ELF-1 (cell line): ENCODE measurements at places on chromosomes 6 and 20.
A peak's percentile ranks its signal among the peaks of the same experiment; 100 is the strongest.

DNA sequence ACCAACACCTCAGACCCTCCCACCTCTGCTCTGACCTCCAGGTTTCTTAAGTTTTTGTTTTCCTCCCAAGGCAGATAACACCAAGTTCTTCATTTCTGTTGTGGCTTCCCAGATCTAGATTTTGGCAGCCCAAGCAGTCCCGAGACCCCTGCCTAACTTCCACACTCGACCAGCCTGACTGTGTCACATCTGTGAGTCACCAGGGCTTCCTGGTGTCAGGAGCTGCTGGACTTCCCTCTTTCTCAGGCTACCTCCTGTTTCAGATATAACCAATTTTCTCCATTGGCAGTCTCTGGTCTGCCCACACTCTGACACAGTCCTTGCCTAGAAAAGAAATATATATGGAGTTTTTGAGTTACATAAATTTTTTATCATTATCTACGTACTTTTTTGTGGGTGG is 46.1 kb upstream of the CCN6 start:
- no peak for DNase-seq

DNA sequence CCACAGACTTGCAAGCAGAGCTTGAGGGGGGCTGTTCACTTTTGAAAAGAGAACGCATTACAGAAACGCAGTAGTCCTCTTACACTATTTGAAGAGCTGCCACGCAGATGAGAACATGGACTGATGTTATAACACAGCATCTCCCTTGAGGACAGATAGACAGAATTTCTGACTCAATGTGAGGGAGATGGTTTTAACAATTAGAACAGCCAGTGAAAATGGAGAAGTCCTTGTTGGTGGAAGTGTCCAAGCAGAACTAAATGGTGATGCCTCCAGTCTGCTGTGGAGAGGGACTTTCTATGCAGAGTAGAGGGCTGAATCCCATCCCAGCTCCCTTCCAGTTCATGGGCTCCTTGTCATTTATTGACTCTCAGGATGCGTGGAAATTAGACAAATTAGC is 100.0 kb downstream of the RREB1 start:
- DNase-seq, result no peak

GRCh38 chr6:145045582-145045981 is 689.7 kb downstream of the EPM2A start:
- no peak for DNase-seq

DNA sequence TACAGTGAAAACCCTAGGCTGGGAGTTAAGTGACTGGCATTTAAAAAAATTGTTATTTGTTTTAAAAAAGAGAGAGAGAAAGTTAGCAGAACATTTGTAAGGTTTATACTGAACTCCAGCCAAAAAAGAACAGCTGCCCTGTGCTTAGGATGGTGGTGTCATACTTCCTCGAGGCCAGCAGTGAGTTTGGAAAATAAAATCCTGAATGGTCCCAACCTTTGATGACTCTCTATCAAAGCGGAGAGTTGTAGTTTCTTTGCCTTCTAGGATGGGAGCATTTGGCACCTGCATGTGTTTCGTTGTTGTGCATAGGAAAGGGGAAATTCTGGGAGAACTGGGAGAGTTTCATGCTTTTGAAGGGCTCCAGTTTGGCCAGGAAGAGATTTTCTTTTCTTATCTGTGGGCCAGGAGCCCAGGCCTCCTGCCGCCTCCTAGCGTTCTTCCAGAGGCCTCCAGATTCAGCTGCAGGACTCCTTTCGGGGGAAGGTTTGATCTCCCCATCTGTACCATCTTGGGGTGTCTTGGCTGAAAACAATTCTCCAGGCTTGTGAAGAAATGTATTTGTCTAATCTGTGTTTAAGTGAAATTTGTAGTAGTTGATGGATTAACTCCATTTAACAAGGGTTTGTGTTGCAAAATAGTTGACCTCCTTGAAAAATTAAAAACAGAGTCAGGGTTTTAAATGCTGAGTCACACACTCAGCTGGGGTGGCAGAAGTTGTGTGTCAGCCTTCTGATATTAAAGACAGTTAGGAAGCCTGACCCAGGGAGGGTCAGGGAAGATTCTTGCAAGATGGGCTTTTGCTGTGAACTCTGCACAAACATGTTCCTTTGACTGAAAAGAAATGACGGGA is 63.4 kb downstream of the TXNDC5 start:
- DNase-seq, result no peak

- DNase-seq, result no peak
These were observed 92.6 kb downstream of the CENPW start for GRCh38 chr6:126432564-126432963.

DNA sequence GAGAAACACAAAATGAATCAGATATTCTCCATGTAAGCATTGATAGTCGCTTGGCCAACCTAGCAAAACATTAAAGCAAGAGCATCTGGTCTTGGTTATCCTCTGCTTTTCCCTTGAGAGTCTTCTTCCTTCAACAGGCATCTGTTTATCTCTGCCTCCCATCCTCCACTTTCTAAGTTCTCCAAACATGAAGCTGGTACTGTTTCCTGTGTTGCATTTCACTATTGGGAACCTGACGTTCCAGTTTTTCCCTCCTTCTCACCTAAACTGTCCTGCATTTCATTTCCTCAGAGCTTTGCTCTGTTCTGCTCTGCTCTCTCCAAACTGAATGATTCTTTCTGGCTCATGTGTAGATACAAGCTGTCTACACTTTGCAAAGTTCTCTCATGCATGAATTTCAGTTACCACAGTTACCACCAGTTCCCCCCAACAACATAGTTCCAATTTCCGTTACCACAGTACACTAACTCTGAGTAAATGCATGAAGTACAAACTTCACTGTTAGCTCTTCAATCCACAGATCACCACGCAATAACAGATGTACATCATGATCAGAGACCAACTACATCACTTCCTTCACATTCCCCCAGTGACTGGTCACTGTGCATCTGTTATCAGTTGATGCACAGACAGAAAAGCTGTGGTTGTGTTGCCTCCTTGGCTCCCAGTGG is 86.7 kb upstream of the F13A1 start:
- DNase-seq, result no peak

GRCh38 chr20:41888434-41888833 is 270.3 kb upstream of the CHD6 start:
- DNase-seq, result no peak

GRCh38 chr6:120564779-120565178 is 769.5 kb downstream of the TBC1D32 start:
- no peak for DNase-seq

DNA sequence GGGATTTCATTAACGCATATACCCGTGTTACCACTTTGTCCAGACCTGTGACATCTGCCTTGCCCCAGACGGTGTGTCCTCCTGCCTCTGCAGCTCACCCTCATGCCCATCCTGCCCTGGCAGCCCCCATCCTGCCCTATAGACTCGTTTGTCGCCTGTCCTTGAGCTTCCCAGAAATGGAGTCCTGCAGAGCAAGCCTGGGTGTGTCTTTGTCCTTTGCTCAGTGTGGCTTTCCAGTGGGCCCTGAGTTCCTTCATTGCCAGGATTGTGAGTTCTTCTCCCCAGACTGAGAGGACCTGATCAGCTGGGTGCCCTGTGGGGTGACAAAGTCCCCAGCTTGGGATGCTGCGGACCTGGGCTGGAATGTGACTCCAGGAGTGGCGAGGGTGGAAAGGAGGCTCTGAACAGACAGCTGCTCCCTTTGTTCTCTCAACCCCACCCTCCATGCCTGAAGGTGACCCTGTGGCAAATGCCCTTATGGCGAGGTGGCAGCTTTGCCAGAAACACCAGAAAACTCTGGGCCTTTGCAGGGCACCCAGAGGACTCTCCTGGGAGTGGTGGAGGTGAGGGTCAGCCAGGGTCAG is 2.4 kb upstream of the CST3 start:
- no peak for DNase-seq

- no peak for DNase-seq
These were observed 297.9 kb upstream of the RIMS1 start for GRCh38 chr6:71588490-71588889.

DNA sequence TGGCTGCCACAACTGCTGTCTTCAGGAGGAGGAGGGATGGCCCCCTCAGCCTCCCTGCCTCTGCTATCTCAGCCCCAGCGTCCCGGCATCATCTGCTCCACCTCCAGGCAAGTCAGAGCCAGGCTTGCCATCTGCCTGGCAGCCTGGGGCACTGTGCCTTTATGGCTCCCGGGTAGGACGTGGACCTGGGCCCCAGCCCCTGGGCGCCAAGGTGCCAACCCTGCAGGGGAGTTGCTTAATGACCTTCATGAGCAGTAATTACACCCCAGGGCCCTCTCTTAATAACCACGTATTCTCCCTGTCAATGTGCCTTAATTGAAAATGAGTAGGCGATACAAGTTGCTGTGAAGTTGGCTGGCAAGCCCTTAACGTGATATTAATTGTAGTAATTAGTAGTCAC is 122.1 kb upstream of the MLN start:
- no peak for DNase-seq

DNA sequence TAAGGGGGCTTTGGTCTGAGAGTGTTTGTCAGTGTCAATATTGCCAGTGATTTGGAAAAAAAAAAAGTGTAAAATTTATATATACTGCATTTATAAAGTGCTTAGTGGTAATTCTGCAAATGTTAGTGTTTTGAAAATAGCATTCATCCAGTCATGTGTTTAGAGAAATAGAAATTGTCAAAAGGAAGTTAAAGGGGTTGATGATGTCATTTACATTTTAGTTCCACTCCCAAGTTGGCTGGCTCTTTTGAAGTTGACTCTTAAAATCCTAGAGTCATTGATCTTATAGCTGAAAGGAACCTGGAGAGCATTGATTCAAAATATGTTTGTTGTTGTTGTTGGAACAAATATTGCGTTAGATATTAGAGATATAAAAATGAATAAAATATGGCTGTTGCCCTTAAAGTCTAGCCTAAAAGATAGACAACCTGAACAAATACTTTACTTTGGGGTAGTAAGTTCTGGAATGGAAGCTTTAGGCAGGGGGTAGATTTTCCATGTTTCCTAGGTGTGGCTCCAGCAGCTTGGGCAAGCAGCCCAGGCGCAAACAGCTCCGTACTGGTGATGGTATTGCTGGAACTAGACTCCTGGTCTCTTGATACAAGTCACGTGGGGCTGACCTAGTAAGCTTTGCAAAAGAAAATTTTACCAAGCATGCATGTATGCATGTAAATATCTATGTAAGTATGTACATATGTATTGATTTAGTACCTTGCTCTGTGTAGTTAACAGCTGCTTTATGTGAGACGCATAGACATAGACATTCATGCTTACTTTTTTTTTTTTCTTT is 46.3 kb downstream of the HIVEP1 start:
- no peak for DNase-seq

GRCh38 chr20:35297155-35297554 is 4.9 kb upstream of the FAM83C start:
- no peak for DNase-seq

- no peak for DNase-seq
These were observed 8.9 kb downstream of the SNHG17 start for GRCh38 chr20:38426006-38426897.

DNA sequence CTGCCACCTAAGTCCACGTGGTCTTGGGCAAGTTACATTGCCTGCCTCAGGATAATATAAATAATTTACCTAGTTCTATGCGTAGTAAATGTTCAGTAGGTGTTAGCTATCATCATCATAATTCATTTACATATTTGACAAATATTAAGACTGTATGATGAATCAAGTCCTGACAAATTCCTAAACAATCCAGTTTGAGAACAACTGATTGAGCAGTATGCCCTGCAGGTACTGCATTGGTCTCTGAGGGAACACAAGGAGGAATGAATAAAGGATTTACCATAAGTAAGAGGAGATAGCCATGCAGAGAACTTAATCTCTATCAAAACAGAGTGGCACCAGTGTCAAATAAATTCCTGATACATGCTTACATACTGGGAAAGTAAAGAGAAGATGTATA is 70.4 kb downstream of the SAMD5 start:
- DNase-seq, result no peak

DNA sequence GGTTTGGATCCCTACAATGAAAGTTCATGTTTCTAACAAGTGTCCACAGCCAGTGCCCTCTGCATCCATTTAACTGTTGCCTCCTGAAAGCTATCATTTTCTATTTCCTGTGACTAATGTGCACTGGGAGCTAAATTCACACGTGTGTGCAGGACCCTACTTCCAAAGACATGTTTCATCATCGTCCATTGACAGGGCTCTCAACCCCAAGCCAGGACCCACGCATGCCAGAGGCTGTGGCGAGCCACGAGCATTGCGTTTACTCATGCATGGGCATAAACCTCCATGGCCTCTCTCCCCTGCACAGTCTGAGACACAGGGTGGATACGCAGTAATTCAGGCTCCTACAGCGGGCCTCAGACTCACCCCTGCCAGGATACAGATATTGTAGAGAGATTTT is 153.2 kb downstream of the MAFB start:
- no peak for DNase-seq

- DNase-seq, result peak; percentile 1
These were observed 569.7 kb downstream of the NKAIN2 start for GRCh38 chr6:124373386-124373785.

DNA sequence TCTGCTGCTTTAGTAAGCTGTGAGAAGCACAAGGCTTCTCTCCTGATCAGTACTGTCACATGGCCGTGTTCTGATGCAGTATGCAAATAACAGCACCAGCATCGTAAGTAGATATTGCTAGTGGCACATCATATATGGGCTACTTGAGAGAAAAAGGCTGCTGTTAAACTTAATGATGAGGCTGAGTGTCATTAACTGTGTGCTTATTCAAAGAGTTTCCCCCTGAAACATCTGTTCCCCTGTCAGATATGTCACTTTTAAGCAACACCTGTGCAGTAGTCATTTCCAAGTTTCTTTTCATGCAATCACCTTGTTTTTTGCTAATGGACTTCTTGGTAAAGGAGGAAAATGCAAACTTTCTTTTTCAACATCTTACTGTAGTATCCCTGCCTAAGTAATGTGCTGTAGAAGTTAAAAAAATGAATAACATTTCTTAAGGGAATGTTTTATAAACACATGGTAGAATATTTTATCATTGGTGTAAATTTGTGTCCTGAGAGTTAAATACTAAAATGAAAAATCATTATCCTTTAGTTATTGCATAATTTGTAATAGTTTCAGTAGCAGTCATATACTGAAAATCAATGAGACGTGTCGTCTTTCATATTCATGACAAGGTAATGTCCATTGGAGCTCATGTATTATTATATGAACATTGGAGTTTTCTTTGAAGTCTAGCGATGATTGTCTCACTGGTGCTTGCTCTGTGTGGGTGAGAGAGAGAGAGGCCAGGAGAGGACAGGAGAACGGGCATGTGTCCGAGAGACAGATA is 366.3 kb downstream of the CDKAL1 start:
- no peak for DNase-seq

GRCh38 chr6:43708860-43709653 is 21.5 kb upstream of the MRPS18A start:
- no peak for DNase-seq

DNA sequence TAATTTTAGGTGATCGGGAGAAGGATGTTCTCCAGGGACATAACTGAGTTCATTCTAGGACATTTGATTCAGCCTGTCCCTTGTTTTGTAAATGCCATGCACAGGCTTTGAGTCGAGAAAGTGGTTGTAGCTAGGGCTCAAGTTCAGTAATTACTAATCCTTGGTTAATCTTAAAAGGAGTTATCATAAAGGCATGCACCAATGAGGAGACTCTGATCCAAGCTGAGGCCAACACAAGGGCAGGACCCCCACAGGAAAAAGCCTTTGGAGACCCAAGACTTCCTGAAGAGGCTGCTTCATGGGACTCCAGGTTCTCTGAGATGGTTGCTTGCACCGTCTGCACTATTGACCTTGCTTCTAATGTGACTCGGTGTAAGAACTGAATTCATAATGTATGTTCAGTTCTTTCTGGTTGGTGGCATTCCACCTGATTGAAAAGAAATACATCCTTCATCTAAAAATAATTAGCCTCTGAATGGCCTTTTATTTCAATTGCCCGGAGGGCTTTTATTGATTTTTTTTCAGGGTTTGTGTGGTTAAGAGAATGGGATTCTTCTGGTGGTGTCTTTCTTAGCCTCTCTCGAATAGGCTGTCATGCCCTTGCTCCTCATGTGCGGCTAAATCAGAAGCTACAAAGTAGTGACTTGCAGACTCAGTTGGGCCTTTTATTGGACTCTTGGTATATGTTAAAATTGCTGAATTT is 201.7 kb upstream of the PLCB4 start:
- no peak for DNase-seq
